ENCODE measurements at places on chromosomes 5 and 9. TPM values are rescaled to one million over a fixed set of nuclear protein-coding genes. Genes with fewer than 3 reads are reported as not detected.

Gene SPTLC1
- total RNA-seq, result 62.0 TPM

Gene EQTN
- not detected for total RNA-seq

Gene ADAMTSL1
- total RNA-seq, result 19.6 TPM

Gene MYMK
- total RNA-seq, result not detected

Gene SAXO1
- total RNA-seq, result under 0.01 TPM

Measured in bladder microvascular endothelial cell (primary cell).